ENCODE measurements at places on chromosomes 7 and 10.

DNA sequence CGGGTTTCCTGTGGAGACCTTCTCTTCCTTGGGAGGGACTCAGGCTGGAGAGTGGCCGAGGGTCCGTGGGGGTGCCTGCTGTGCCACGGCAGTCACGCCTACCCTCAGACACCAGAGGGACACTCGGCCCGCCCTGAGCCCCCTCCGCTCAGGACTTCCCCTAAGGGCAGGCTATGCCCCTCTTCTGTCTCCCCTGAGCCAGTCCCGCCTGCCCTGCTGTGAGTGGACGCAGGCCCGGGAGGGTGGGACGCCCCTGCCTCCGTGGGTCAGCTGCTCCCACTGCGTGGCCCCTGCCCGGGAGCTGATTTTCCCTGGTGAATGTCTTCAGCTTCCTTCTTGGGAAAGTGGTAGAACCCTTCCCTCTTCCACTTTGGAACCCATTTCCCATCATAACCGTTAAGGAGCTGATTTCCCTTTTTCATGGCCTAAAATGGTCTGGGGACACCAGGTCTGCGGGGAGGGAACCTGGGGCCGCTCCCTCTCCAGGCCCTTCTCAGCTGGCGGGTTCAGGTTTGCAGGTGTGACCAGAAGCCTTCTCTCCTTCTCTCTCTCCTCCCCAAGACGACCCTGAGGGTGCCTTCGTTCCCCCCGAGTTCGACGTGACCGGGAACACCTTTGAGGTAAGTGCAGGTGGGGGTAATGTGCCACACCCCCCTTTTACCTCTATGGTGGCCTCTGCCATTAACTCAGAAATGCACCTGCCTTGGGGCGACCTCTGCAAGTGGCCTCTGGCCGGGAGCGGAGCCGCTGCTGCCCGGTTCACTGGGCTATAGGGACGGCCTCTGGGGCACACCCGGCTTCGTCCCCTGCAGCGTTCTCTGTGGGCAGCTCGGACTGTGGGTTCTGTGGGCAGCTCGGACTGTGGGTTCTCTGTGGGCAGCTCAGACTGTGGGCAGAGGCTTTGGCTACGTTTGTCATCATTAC, 7.9 kb downstream of the KNDC1 start:
- no peak for DNase-seq

- DNase-seq = no peak
Measured at GRCh38 chr7:104963991-104964385, 50.0 kb upstream of the KMT2E start.

GRCh38 chr7:48299580-48300169, 128.4 kb downstream of the ABCA13 start:
- peak; percentile 22 for DNase-seq

DNA sequence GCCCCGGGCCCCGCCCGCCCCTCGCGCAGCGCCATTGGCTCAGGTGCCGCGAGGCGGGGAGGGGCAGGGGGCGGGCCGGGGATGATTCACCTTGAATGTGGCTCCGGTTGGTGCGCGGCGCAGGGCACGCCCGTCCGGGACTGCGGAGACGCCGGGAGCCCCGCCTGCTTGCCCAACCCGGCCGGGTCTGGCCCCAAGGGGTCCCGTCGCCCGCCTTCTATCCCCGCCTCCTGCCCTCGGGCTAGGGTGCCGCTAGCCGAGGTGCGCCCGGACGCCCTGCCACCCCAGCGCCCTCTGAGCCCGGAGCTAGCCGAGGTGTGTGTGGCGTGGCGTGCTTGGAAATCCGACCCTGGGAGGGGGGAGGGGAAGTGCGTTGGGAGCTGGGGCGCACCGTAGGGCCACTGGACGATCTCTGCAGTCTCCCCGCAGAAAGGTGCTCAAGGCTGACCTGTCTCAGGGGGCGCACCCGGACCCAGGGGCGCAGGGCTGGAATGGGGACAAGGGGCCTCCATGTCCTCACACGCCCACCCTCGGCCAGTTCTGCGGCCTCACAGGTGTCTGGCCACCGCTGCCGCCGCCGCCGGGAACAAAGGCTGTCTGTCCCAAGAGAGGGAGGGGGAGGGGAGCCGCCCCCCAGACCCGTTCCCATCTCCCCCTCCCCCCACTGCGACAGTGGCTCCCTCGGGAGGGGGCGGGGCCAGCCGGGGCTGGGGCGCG, 168.9 kb downstream of the NRF1 start:
- DNase-seq = no peak

DNA sequence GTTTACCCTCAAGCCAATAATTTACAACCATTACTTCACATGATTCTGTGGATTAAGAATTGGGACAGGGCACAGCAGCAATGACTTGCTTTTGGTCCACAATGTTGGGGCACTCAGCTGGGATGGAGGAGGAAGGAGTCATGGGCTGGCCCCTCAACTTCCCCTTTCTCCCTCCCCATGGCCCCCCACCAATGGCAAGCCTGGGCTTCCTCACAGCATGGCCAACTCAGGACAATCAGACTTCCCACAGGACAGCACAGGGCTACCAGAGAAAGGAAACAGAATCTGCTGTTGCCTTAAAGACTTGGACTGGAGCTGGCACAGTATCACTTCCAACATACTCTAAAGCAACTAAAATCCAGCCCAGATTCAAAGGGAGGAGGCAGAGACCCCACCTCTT, 160.7 kb downstream of the PTPN20 start:
- DNase-seq = no peak

DNA sequence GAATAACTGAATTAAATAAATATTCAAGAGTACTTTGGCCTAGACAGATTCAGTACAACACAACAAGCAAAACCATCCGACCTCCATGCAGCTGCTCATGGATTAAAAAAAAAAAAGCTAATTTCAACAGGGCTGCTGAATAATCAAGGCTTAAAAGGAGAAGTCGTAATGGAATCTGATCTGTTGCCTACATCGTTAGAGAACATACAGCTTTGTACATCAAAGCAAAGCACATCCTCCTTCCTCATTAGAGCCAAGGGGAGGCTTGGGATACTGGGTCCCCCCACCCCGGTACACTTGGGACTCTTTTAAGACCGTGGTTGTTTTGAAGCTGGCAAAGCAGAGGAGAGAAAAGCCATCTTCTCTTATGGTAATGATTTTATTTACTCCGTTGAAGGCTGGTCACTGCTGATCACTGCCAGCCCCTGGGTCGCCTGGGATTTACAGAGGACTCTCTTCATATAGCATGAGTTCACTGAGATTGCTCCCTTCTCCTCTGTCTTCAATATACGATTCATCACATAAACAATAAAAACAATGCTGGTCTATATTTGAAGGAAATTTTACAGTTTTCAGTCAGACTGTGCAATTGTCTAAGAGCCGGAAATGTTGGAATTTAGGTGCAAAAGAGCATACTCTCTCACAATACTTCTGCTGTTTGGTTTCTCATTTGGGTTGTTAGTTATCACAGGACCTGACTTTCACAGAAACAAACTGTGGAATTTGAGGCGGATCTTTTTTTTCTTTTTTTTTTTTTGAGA, 148.8 kb downstream of the FAM107B start:
- no peak for DNase-seq

DNA sequence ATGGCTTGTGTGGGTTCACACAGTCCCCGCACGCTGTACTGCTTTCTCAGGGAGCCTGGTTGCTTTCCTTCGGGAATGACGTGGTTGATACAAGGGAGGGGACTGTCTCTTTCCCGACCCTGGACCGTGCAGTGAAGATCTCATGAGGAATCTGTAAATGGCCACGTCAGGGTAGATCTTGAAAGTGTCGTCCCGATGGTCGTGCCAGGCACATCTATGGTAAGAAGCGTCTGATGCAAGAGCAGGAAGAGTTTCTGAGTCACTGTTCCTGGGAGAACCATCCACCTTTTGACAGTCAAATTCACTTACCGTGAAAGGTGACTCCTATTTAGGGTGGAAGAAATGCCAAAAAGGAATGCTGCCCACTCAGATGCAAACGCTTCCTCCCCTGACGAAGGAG, 500.4 kb downstream of the PTPRN2 start:
- DNase-seq = no peak

- DNase-seq = peak; percentile 69
Measured at GRCh38 chr10:124521429-124521871, 59.8 kb downstream of the LHPP start.

DNA sequence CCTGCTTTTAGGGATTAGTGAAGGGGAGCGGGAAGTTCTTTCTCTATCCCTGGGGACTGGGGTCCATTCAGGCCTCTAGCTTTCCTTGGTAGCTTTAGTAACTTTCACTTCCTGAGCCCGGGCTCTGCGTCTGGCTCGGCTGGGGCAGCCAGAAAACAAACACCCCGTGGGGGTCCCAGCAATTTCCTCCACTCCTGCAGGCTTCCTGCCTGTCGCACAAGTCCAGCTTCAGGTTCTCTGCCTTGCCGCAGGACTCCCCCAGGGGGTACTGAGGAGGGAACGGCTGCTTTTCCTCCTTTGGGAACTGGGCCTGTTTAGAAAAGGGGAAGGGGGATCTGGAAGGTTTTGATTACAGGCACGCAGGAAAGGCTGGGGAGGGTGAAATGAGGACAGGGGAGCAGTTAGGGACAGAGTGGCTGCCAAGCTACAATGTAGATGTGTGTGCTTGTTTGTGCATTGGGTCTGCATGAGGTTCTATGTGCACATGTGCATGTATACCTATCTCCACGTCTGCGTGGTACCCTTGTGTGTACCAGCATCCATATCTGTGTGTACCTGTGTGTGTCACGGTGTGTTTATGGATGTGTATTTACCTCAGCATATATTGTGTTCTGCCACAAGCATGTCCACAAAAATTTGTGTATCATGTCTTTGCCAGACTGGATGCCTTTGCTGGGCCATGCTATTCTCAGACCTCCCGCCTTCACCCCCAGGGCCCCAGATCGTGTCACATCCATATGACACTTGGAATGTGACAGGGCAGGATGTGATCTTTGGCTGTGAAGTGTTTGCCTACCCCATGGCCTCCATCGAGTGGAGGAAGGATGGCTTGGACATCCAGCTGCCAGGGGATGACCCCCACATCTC, 2.0 kb downstream of the KAZALD1 start:
- no peak for DNase-seq

DNA sequence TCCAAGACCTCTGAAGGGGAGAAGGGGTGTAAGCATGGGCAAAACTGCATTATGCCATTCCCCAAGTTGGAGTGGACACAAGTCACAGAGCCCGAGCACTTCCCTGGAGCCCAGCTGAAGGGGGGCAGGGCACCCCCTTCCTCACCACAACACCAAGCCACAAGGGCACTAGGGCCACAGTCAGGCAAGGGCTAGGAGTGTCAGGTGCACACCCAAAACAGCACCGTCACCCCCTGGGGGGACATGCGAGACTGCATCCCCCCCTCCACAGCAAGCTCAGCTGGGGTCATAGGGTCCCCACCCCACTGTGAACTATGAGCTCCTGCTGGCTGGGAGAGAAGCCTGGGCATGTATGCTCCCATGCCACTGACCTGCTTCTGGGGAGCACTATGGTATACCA, 143.9 kb downstream of the GRID1 start:
- no peak for DNase-seq

- no peak for DNase-seq
Measured at GRCh38 chr7:95897557-95898251, 125.3 kb downstream of the DYNC1I1 start.

DNA sequence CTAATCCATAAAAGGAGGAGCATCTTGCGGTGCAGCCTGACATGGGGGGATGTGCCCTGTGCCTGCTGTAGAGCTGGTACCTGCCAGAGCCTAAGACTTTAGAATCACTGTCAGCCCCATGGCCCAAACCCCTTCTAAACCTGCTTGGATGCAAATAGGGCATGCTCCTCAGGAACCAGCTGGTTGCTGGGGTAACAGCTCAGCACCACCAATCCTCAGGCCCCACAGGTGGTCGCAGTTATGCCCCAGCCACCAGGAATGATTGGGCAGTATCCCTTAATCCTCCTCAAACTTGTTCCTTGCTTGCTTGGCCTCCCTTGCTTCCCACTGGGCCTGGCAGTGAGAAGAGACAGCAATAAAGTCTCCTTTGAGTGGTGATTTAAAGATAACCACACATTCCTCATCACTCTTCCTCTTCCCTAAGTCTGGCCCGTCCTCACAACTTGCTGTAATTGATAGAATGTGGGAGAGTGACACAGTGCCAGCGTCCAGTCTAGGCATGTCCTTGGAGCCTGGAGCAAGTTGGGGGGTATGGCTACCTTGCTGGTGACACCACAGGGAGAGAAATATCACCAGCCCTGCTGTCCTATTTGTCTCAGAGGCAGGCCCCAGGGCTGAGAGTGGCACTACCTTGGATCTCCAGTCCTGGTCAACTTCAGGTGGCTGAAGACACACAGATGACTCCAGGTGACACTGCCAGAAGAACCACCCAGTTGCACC, 43.0 kb downstream of the VSTM4 start:
- no peak for DNase-seq

DNA sequence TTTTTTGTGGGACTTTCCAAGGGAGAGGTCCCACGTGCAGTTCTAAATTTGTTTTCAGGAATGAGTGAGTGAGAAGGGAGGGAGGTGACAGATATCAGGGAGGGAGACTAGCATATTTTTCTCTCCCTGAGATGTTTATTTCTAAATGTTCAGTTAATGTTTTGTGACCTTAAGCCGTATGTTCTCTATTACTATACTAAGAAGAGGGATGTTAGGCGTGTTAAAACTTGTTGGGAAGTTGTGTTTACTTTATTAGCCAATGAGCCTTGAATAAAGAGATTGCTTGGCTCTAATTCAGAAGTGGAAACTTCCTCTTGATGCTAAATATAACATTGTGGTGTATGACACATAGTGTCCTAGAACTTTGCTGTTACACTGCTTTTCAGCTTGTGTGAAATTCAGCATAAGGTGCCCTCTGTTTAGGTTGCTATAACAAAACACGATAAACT, 37.3 kb downstream of the DNAH11 start:
- no peak for DNase-seq

DNA sequence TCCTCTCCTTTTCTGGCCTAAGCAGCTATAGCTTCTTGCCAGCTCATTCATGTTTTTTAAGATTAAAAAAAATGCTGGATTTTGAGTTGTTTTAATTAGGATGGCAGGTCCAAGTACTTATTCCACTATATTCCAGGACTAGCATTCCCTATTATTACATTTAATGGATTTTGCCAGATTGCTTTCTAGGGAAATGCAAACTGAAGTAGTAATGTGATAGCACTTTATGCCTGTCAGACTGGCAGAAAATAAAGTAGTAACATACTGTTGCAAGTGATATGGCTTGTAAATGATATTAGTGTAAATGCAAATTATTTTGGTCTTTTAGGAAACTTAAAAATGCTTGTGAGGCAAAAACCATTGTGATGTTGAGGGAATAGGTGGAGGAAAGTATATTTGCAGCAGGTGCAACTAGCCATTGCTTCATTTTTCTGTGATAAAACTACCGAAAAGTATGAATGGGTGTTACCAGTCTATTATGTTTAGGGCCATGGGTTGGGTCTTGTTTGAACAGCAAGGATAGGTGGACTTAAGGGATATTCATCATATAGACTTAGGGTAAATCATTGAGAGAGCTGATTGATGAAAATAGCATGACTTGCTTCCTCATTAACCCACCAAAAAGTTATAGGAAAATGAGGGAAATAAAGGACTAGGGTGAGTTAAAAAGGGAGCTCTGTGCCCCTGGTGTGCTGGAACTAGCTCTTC, 19.9 kb downstream of the ZNRF2 start:
- no peak for DNase-seq
